ENCODE measurements at places on chromosomes 3 and 15.

GRCh38 chr3:159513444-159513843, 475.2 kb upstream of the IL12A start:
- H3K36me3 ChIP-seq = no peaks in the 10 kb centered on the region
- no peaks in the 10 kb centered on the region for H3K4me1 ChIP-seq
- H3K27ac ChIP-seq = no peak overlapping the region
- no peaks in the 10 kb centered on the region for H3K27me3 ChIP-seq
- DNase-seq = no peak
- H3K4me3 ChIP-seq = no peak overlapping the region

- H3K4me1 ChIP-seq = no peaks in the 10 kb centered on the region
- no peaks in the 10 kb centered on the region for H3K27me3 ChIP-seq
- no peak overlapping the region for H3K4me3 ChIP-seq
- no peak for DNase-seq
These were observed 23.4 kb downstream of the EMC4 start for GRCh38 chr15:34248190-34248589.

DNA sequence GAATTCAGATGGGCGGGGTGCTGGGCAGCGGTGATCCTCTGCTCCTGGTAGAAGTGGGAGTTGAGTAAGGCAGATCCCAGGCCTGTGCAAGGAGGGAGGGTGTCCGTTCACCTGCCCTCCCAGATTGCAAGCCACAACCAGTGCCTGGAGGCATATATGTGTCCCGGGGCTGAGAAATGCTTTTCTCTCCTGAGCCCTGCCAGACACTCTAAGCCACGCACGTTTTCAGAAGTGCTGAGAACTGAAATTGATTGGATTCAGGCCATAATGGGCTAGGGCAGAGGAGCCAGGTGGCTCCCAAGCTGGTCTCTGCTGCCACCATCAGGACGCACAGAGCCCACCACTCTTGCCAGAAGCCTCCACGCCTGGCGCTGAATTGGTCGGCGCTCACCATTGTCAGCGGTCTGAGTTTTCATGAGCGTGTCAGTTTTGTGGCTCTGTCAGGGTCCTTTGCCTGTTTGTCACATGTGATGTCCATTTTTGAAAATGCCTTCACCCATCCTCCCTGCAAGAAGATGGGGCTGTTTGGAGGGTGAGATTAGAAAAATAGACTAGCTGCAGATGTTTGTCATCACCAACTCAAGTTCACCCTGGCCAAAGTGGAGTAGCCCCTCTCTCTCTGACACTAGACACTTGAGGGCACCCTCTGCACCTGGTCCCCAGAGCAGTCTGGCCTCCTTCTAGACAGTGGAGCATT, 15.4 kb upstream of the BFSP2 start:
- H3K4me3 ChIP-seq = no peak overlapping the region
- DNase-seq = no peak
- H3K36me3 ChIP-seq = no peaks in the 10 kb centered on the region
- no peak overlapping the region for H3K27ac ChIP-seq
- no peaks in the 10 kb centered on the region for H3K4me1 ChIP-seq

DNA sequence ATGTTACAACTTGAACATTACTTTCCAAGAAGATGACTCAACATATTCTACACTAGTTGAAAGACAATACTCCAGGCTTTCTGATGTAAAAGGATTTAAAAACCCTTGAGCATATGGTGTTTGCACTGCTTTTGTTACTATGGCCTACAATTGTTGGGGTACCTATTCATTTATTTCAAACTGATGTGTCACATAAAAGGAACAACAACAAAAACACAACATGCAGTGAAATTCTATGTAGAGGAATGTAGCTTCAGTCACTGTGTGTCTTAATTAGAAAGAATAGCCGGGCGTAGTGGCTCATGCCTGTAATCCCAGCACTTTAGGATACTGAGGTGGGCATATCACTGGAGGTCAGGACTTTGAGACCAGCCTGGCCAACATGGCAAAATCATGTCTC, 1.6 kb downstream of the SPATA16 start:
- no peak overlapping the region for H3K27ac ChIP-seq
- H3K27me3 ChIP-seq = no peaks in the 10 kb centered on the region
- no peak overlapping the region for H3K4me3 ChIP-seq
- H3K4me1 ChIP-seq = no peaks in the 10 kb centered on the region

GRCh38 chr3:62228467-62228866, 144.9 kb downstream of the FEZF2 start:
- DNase-seq = no peak
- H3K27ac ChIP-seq = no peak overlapping the region
- no peaks in the 10 kb centered on the region for H3K4me1 ChIP-seq
- H3K4me3 ChIP-seq = no peak overlapping the region
- H3K36me3 ChIP-seq = no peaks in the 10 kb centered on the region
- no peaks in the 10 kb centered on the region for H3K27me3 ChIP-seq

DNA sequence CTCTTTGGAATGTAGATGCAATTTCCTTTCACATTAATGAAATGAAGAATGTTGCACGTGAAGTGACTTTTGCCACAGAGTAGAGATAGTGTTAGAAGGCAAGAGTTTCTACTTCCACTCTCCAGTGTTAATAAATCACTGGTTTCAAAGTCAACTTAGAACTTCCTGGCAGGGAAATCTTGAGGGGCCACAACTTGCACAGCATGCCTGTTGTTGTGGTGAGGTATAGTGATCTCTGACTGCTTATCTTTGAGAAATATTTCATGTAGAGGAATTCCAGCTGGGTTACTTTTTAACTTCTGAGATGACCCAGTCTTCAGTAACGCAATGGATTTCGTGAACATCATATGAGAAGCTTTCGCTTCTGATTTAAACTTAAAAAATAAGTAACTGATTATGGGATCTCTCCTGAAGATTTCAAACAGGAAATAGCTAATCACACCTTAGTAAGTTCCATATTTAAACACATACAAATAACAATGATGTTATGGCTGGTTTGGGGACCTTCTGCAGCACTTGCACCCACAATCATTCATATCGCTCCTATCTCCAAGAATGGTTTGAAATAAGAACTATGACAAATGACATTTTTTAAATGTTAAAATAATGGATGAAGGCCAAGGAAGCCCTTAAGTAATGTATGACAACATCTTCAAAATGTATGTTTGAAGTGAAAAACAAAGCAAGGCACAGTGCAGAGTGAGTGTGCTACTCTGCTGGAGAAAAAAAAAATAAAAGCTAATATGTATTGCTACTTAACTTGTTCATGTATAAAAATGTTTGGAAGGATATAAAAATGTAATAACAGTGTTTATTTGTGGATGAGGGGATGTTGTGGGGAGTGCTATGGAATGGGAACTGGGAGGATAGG, 726.5 kb upstream of the NECTIN3 start:
- H3K27ac ChIP-seq = no peak overlapping the region
- no peak for DNase-seq

GRCh38 chr15:39552556-39552955, 28.3 kb upstream of the THBS1 start:
- no peak overlapping the region for H3K4me3 ChIP-seq
- peaks cover 1% of the 10 kb centered on the region for H3K36me3 ChIP-seq
- H3K27ac ChIP-seq = no peak overlapping the region
- no peaks in the 10 kb centered on the region for H3K27me3 ChIP-seq
- no peaks in the 10 kb centered on the region for H3K4me1 ChIP-seq

DNA sequence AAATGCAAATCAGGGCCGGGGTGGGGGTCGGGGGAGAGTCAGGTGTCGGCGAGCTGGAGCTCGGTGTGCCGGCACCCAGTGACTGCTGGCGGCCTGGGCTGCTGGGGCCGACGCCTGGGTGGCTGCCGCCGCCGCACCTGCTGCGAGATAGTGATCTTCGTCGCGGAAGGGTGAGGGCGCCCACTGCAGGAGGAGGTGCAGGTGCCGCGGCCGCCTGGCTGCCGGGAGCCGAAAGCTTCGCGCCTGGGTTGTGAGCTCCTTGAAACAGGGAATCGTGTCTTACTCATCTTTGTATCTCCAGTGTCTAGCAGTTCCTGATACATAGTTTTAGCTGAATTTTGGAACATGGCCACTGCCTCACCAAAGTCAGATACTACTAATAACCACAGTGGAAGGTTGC, 64.0 kb upstream of the CPOX start:
- no peak overlapping the region for H3K4me3 ChIP-seq
- peaks cover 31% of the 10 kb centered on the region for H3K27me3 ChIP-seq
- H3K27ac ChIP-seq = no peak overlapping the region
- peak; percentile 17 for DNase-seq
- peaks cover 4% of the 10 kb centered on the region for H3K4me1 ChIP-seq

DNA sequence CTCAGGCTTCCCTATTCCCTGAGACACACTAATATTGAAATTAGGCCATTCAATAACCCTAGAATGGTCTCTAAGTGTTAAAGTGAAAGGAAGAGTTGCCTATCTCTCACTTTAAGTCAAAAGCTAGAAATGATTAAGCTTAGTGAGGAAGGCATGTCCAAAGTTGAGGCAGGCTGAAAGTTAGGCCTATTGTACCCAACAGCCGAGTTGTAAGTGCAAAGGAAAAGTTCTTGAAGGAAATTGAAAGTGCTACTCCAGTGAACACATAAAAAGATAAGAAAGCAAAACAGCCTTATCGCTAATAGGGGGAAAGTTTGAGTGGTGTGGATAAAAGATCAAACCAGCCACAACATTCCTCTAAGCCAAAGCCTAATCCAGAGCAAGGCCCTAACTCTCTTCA, 117.9 kb upstream of the SPATA12 start:
- H3K36me3 ChIP-seq = no peaks in the 10 kb centered on the region
- peak overlapping the region; percentile 39 for H3K4me3 ChIP-seq
- peaks cover 19% of the 10 kb centered on the region for H3K4me1 ChIP-seq
- H3K27me3 ChIP-seq = no peaks in the 10 kb centered on the region

All from central memory CD8-positive, alpha-beta T cell (primary cell).